ENCODE measurements at places on chromosomes 11 and 22.

GRCh38 chr11:67405688-67406339 is 1.9 kb downstream of the TBC1D10C start:
- DNase-seq: no peak

DNA sequence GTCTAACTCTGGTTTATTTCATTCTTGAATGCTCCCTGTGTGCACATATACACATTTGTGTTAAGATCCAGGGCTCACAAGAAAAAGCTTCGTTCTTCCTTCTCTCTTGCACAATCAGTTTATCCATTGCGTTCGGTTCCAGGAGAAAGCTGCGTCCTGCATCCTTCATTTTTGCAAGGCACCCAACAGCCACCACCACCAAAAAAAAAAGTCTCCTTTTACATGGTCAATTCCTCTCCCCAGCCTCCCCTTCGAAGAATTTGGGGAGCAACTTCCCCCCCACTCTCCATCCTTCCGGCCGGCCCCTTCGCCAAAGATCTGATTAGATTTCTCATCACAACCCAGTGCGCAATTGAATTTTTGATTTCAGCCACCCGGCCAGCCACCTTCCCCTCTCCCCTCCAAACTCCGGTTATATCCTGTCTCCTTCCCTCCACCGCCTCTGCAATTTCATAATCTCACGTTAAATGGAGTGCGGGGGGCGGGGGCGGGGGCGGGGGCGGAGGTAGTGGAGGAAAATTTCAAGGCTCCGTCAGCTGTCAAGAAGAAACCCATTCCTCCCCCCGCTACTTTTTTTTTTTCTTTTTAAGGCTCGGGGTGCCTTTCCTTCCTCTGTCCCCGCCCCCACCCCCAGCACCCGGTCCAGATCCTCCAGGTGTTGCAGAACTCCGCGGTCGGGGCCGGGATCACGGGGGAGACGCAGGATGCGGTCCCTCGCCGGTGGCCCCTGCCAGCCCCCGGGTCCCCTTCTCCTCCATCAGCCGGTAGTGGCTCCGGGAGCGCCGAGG is 1166.5 kb downstream of the LRRC4C start:
- no peak for DNase-seq

- DNase-seq: no peak
These were observed 77.9 kb downstream of the CWC15 start for GRCh38 chr11:94895451-94895850.

- DNase-seq: peak; percentile 84
These were observed 7.5 kb downstream of the GP1BB start for GRCh38 chr22:19730655-19731360.

GRCh38 chr11:44968510-44968909 is 17.8 kb upstream of the TP53I11 start:
- no peak for DNase-seq

DNA sequence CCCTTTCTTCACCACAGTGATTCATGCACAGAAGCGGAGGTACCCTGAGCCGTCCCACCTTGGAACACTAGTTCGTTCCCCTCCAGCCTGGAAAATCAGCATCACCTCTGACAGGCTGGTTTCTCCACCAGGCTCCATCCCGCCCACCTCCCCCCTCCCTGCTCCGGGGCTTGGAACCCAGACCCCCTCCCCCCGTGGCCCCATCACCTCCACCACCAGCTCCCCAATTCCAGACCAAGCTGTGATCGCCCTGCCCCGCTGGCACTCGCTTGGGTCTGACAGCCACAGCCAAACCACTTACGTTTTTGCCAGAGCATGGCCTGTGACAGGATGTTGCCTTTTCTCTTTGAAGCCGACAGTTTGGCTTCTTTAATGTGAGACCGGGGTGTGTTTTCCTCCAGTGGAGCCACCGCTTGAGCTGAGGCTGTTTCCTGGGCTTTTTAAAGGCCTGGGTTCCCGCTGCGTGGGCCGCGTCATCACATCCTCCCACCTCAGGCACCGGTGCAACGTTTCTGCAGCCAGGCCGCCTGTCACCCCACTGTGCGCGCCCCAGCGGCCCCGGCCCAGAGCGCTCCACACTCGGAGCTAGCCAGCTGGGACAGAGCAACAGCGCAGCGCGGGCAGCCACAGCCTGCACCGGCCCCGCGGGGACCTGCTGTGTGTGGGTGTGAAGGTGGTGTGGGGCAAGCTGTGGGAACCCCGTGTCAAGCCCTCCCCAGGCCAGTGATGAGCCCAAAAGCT is at the start of gene POU2AF1:
Gene POU2AF1 (minus strand): TSS at position 415 of the 741 bp plus-strand sequence. CDS start 98 bp downstream, at position 317.
- DNase-seq: peak; percentile 13

GRCh38 chr11:3163241-3163981 is 1.7 kb downstream of the OSBPL5 start:
- no peak for DNase-seq

DNA sequence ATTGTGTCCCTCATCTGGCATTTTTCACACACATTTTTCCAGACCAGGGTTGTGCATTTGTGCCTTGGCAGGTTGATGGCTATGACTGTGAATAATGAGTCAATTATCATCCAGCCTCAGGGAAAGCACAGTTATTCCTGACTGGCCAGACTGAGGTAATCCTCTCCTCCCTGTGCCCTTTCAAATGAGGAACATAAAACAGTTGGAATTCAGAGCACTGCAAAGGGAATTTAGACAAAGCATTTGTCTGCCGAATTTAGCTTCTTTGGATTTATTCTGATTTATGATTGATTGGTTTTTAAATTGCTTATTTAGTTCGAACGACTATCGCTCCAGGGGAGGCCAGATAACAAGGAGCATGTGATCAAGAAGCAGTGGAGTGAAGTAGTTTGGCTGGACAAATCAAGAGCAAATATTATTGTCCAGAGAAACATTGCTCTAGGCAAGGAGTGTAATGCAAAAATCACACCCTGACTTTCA is 30.8 kb upstream of the RAG2 start:
- DNase-seq: no peak

DNA sequence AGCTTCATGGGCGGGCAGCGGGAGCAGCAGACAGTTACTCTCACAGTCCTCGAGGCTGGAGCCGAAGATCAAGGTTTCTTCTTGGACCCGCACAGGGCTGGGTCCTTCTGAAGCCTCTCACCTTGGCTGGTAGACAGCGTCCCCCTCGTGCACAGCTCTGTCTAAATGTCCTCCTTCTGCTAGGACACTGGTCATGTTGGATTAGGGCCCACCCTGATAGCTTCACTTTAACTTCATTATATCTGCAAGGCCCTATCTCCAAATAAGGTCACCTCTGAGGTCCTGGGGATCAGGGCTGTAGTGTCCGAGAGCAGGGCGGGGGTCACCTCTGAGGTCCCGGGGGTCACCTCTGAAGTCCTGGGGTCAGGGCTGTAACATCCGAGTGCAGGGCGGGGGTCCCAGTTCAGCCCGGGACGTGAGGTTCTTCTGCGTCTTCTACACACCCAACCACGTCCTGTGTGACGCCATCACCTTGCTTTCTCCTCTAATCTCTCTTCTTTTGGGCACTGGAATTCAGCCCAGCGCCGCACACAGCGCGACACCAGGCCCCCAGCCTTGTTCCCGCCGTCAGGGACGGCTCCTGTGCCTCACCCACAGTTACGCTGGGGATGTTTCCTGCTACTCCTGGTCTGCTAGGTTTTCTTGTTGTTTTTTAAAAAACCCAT is 34.1 kb upstream of the TOLLIP start:
- no peak for DNase-seq

- peak; percentile 38 for DNase-seq
These were observed 871 bp upstream of the SEZ6L start for GRCh38 chr22:26168330-26168851.

DNA sequence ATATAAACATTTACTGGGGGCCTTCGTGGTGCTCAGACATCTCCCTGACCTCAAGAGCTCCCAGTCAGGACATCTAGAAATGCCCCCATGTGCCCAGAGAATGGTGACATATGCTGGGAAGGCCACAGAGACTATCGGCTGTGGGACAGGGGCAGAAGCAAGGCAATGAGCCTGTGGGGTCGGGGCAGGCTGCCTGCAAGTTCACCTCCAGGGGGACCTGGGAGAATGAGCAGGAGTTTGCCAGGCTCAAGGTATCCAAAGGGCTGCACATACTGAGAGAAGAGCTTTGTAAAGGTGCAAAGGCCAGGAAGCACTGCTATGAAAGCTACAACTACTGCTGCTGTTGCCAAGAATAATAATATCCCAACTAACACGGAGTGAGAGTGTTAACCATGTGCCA is 233.9 kb downstream of the TENM4 start:
- DNase-seq: no peak

GRCh38 chr22:30314915-30315314 is 11.8 kb downstream of the TBC1D10A start:
- DNase-seq: no peak

GRCh38 chr11:42315267-42315666 is 855.8 kb upstream of the LRRC4C start:
- DNase-seq: no peak

- no peak for DNase-seq
These were observed 203.6 kb upstream of the UBASH3B start for GRCh38 chr11:122451911-122452310.

GRCh38 chr22:30270832-30271231 is 4.2 kb upstream of the OSM start:
- DNase-seq: no peak

DNA sequence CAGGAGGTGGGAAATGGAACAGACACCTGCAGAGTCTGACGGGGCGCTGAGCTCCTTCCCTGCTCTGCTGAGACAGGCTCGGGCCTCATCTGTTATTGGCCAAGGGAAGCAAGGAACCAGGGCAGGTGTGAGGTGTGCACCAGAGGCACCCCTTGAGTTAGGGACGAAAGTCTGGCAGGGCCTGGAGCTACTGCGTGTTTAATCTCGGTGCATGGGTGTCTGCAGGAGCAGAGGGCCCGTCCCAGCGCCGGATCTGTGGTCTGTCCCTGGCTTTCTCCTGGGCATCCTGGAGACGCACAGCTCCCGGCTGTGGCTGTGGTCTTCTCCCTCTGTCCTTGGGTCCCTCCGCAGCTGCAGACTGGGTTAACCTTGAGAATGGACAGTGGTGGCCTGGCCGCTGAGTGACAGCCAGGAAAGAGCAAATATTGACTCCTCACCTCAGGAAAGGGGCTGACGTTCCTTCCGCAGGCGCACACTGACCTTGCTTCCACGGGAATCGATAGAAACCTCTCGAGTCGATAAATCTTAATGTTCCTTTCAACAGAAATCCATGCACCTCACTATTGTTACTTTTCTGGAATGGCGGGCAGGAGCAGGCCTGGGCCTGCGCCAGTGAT is 975.6 kb downstream of the BRD1 start:
- DNase-seq: no peak

DNA sequence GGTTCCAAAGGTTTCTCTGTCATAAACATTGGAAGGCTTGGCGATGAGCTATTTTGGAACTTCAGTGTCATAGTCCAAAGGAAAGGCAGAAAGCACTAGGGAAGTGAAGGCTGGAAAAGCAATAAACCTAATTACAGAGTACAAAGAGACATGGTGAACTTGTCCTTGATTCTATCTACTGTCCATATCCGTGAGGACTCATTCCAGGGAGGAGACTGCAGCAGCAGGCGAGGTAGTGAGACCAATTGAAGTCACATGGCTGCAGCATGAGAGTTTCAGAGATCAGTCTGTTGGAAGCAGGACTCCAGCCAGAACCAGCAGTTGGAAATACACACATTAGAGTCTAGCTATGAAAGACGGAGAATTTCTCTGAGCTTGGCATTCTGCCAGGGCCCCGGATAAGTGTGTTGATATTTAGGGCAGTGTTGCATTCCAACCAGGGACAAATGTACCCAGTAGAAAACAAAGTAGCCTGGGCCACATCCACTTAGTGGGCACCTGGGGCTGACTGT is 54.1 kb upstream of the ARHGAP42 start:
- peak; percentile 90 for DNase-seq

- peak; percentile 33 for DNase-seq
These were observed 195.5 kb upstream of the CADM1 start for GRCh38 chr11:115699733-115700132.

DNA sequence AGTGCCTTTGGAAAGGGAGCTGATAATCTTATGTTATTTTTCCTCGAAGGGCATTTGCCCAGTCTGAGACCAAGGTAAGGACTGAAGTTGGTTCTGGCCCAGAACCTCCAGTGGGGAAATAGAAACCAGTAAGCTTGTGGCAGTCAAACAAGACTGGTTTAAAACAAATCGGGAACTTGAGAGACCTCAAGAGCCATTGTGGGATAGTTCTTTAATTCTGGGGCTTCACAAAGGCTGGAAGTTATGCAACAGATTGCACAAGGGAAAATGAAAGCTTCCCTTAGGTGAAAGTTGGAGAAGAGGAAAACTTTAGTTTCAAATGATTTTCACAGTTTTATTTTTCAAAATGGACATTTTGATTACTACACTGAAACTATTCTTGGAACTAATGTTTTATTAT is 33.5 kb upstream of the RAB38 start:
- no peak for DNase-seq

DNA sequence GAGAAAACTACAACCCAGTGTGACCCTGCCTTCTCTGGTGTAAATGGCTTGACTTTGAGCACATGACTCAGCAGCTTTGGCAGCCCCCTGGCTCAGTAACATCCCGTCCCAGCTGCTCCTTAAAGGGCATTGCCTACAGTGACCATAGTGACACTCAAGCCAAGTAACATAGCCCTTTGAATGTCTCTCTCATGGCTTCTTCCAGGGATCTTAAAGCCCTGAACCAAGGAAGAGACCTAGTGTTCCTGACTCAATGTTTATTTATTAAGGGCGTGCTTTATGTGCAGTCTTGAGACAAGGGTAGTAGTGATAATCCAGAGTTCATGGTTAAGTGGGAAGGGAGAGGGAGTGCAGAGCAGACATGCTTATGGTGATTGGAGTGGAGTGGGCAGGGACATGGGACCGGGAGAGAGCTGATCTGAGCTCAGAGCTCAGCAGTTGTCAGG is 125.7 kb downstream of the PARVA start:
- DNase-seq: no peak

DNA sequence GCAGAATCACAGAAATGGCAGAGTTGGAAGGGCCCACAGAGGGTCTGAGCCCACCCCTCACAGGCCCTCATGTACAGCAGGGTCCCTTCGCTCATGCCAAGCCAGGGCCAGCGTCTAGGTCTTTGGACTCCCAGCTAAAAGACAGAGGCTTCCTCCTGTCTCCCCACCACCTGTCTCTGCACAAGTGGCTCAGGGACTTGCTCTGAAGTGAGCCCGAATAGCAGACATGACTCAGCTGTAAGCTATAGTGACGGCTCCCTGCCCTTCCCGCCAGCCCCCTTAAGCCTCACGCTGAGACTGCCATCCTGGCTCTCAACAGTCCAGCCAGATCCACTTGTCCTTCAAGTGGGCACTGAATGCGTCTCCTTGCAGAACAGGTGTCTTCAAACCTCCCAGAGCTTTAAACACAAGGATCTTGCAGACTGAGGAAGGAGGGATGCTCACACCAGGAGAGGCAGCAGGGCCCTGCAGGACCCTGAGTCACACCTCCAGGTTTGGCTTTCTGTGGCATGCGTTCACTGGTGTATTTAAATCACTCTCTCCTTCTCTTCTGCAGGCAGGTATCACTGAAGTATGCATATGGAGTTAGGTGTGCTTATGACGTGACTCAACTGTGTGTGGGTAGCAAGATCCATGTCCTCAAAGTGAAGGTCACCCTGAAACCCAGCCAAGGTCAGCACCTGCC is 154.9 kb downstream of the CACNA1I start:
- DNase-seq: no peak

DNA sequence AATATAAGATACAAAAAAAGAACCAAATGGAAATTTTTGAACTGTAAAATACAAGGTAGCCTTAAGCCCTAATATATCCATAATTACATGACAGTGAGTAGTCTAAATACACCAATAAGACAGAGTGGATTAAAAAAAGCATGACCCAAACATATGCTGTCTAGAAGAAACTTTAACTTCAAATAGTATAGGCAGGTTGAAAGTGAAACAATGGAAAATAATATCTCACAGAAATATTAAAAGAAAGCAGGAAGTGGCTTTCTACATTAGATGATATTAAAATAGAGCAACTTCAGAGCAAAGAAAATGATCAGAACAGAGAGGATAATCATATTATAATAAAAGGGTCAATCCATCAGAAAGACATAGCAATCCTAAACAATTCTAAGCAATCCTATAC is 21.8 kb downstream of the DCUN1D5 start:
- DNase-seq: no peak
